Body of pancreas (tissue), 4 donors: ENCODE measurements at places on chromosomes 13 and 19.

GRCh38 chr19:11018763-11019162 lies 57.9 kb downstream of the SMARCA4 start:
- no peak for DNase-seq
- peaks cover 5% of the 10 kb centered on the region for H3K4me1 ChIP-seq
- no peaks in the 10 kb centered on the region for H3K27me3 ChIP-seq
- peaks cover 12% of the 10 kb centered on the region for H3K36me3 ChIP-seq

GRCh38 chr19:952680-953444 lies 27.0 kb downstream of the ARID3A start:
- DNase-seq, result peak; percentile 47
- H3K27ac ChIP-seq, result peak overlapping the region; percentile 77
- no peak overlapping the region for H3K4me3 ChIP-seq

GRCh38 chr13:45219938-45220375 lies 19.1 kb upstream of the KCTD4 start:
- no peaks in the 10 kb centered on the region for H3K4me1 ChIP-seq
- H3K4me3 ChIP-seq, result no peak overlapping the region
- no peaks in the 10 kb centered on the region for H3K27me3 ChIP-seq

- no peak overlapping the region for H3K4me3 ChIP-seq
- no peaks in the 10 kb centered on the region for H3K4me1 ChIP-seq
- DNase-seq, result no peak
- H3K36me3 ChIP-seq, result no peaks in the 10 kb centered on the region
These were observed 2584.1 kb upstream of the PCDH20 start for GRCh38 chr13:63999614-64000305.

DNA sequence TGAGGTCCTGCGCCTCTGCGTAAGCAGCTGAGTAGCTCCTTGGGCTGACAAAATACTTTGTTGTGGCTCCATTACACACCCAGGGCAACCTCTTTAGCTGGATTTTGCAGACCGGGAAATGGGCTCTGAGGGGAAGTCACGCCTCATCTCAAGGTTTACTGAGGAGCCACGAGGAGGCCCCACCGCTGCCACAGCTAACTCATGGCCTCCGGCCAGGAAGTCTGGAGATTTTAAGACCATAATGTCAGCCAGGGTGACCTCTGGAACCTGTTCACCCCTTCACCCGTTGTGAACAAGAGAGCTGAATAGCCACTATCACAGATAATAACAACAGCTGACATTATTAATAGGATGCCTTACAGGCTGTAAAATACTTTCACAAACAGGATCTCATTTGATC lies 351.3 kb upstream of the TMTC4 start:
- H3K36me3 ChIP-seq, result no peaks in the 10 kb centered on the region
- no peak overlapping the region for H3K4me3 ChIP-seq
- no peak overlapping the region for H3K27ac ChIP-seq
- no peak for DNase-seq
- no peaks in the 10 kb centered on the region for H3K4me1 ChIP-seq

DNA sequence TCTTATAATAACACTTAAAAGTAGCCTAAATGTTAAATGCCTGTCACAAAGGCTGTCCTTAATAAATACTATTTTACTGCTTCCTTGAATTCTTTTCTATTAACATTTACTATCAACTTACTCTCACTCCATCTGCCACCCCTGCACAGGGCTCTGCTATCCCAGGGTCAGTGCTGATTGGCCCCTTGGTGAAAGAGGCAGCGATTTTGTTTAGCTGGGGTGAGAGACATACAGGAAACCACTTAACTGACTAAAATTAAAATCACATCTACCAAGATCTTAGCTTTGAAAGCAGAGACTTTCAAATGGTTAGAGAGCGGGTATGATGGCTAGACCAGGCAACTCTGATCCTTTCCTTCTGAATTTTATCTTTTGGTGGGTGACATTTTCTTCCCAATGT lies 149.9 kb upstream of the HTR2A start:
- H3K4me1 ChIP-seq, result no peaks in the 10 kb centered on the region
- H3K4me3 ChIP-seq, result no peak overlapping the region
- no peak overlapping the region for H3K27ac ChIP-seq
- H3K36me3 ChIP-seq, result no peaks in the 10 kb centered on the region

DNA sequence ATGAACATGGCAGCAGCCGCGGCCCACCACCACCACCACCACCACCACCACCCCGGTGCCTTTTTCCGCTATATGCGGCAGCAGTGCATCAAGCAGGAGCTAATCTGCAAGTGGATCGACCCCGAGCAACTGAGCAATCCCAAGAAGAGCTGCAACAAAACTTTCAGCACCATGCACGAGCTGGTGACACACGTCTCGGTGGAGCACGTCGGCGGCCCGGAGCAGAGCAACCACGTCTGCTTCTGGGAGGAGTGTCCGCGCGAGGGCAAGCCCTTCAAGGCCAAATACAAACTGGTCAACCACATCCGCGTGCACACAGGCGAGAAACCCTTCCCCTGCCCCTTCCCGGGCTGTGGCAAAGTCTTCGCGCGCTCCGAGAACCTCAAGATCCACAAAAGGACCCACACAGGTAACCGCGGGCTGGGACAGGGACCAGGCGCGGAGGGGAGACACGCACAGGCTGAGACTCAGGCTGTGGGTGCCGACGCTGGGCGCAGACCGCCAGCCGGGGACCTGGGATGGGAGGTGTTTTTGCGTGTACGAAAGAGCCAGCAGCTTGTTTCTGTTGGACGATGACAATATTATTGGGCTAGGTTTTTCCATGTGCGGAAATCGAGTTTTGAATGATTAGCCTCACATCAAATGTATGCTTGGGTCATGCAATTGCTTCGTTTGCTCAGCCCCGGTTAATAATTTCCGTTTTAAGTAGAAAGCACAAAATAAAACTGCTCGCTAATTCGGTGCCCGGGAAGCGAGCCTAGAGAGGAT lies 1.3 kb downstream of the ZIC2 start:
- H3K4me3 ChIP-seq, result no peak overlapping the region
- no peaks in the 10 kb centered on the region for H3K36me3 ChIP-seq
- H3K27me3 ChIP-seq, result peaks cover 74% of the 10 kb centered on the region
- DNase-seq, result no peak
- no peak overlapping the region for H3K27ac ChIP-seq

DNA sequence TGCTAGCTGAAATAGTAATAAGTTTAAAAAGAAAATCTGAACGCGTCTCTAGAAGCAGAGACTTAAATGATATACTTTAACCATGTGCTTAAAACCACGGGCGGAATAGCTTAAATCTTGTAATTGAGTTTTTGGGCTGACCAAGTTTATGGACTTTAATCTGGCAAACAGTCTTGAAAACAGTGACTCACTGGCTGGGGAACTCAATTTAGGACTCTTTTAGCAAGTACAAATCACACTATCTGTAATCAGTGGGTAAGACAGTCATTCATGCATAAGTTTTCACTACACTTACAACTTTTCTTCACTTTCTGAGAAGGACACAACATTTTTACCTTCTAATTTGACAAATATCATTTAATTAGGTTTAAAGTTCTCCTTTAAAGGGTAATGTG lies 26.8 kb downstream of the ZNF627 start:
- DNase-seq, result no peak
- H3K27me3 ChIP-seq, result no peaks in the 10 kb centered on the region
- H3K4me3 ChIP-seq, result no peak overlapping the region
- no peaks in the 10 kb centered on the region for H3K36me3 ChIP-seq
- H3K27ac ChIP-seq, result peak overlapping the region; percentile 19

GRCh38 chr13:26528527-26528926 lies 29.0 kb upstream of the WASF3 start:
- DNase-seq, result no peak
- H3K4me3 ChIP-seq, result no peak overlapping the region
- no peaks in the 10 kb centered on the region for H3K36me3 ChIP-seq
- no peaks in the 10 kb centered on the region for H3K4me1 ChIP-seq
- H3K27ac ChIP-seq, result no peak overlapping the region

DNA sequence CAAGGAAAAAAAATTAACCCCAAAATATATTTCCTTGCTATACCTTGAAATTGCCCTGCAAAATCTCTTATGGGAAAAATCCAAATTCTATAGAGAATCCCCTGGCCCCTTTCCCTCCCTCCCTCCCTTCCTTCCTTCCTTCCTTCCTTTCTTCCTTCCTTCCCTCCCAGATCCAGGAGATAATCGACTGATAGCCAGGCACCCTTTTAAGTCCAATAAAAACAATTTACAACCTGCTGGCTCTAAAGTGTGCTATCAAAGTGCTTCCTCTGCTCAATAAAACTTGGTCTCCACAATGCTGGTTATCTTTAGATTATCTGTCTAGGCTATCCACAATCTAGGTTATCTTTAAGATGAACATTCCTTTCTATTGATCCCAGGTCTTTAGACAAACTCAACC lies 83.1 kb upstream of the TUBA3C start:
- no peaks in the 10 kb centered on the region for H3K4me1 ChIP-seq
- H3K4me3 ChIP-seq, result no peak overlapping the region
- DNase-seq, result no peak

- no peak for DNase-seq
- no peak overlapping the region for H3K4me3 ChIP-seq
- H3K27me3 ChIP-seq, result no peaks in the 10 kb centered on the region
- H3K36me3 ChIP-seq, result no peaks in the 10 kb centered on the region
- peak overlapping the region; percentile 80 for H3K27ac ChIP-seq
These were observed 1.1 kb downstream of the ADAMTS10 start for GRCh38 chr19:8609279-8610040.

DNA sequence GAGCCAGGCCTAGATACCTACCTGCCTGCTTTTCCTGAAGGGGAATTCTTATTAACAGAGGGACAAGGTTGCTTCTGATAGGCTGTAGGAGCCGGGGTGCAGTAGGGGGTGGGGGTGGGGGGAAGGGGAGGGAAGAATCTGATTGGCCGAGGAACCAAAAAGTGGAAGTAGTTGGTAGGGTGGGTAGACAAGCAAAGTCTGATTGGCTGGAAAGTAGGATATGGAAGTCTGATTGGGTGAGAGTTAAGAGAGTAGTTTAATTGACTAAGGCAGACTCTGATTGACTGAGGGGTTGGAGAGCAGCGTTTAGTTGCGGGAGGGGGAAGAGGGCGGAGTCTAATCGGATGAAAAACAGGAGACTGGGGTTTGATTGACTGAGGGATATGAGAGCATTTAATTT lies 9.4 kb upstream of the CYP4F22 start:
- no peak overlapping the region for H3K4me3 ChIP-seq
- H3K36me3 ChIP-seq, result no peaks in the 10 kb centered on the region
- H3K27ac ChIP-seq, result peak overlapping the region; percentile 17
- peaks cover 7% of the 10 kb centered on the region for H3K4me1 ChIP-seq
- no peak for DNase-seq
